WTC11 (cell line): ENCODE measurements at places on chromosomes 3 and 15.

- DNase-seq: no peak
Observed at GRCh38 chr15:101795455-101795854, 7.9 kb upstream of the OR4F6 start.

DNA sequence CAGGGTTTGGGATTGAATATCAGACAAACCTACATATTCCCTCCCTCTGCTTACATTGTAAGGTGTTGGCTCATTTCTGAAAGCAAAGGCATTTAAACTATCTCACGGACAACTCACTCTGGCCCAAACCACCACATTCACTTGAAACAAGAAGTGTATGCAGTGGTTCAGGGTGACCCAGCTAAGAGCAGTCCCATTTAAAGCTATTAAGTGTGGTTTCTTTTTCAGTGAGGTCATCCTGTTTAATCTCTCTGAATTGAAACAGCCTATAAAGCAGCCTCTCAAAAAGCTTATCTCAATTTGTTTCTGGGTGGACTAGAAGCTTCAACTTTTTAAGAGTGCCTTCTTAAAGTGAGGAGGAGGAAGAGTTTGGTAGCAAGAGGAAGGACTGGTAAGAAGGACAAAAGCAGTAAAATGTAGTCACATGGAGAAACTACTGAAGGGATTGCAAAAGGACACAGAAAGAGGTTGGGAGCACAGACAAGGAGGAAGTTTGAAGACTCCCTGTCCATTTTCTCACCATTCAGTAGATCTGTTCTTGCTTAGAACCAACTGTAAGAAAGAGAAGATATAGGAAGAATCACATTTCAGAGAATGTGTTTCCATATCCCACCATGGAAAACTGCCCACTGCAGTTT is 151.6 kb downstream of the TMCO5A start:
- no peak for DNase-seq

- no peak for DNase-seq
Observed at GRCh38 chr15:36256404-36256807, 323.0 kb upstream of the CDIN1 start.

- no peak for DNase-seq
Observed at GRCh38 chr3:150970665-150971324, 1.7 kb downstream of the CLRN1 start.

DNA sequence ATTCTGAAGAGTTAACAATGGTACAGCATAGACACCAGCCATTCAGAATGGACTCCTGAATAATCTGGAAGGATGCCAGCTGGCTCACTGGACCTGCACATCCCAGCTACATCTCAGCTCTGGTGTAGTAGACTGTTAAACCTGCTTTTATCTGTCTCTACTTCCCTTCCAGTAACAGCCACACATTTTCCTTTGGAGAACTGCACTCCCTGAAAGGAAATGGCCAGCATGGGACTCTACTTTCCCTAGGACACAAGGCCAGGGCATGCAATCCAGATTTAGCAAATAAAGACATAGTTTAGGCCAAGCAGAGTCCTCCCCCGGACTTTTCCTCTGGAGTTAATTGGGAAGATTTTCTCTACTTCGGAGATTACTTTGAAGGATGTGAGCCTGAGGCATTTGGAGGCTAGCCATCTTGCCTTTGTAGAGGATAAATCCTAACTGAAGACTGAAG is 82.7 kb upstream of the TCF12 start:
- no peak for DNase-seq
